Epithelial cell of esophagus (primary cell): ENCODE measurements at places on chromosomes 12 and 14.

GRCh38 chr12:122740351-122740750 lies 9.7 kb upstream of the HCAR1 start:
- DNase-seq, result no peak

DNA sequence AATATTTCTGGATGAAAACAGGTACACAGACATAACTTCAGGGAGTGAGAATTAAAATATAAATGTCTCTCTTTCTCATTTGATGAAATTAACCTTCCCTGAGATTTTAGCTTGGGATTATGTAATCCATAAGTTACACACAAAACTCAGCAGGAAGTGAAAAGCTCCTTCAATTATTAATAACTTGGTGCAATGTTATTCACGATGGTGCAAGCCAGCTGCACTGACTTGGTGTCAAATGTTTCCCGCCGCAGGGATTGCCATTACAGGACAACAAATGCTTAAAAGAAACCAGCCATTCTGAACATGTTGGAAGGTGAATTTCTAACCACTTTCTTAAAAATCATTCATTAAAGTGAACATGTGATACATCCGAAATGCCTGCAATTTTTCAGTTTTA lies 250.4 kb downstream of the FOXN3 start:
- DNase-seq, result no peak

DNA sequence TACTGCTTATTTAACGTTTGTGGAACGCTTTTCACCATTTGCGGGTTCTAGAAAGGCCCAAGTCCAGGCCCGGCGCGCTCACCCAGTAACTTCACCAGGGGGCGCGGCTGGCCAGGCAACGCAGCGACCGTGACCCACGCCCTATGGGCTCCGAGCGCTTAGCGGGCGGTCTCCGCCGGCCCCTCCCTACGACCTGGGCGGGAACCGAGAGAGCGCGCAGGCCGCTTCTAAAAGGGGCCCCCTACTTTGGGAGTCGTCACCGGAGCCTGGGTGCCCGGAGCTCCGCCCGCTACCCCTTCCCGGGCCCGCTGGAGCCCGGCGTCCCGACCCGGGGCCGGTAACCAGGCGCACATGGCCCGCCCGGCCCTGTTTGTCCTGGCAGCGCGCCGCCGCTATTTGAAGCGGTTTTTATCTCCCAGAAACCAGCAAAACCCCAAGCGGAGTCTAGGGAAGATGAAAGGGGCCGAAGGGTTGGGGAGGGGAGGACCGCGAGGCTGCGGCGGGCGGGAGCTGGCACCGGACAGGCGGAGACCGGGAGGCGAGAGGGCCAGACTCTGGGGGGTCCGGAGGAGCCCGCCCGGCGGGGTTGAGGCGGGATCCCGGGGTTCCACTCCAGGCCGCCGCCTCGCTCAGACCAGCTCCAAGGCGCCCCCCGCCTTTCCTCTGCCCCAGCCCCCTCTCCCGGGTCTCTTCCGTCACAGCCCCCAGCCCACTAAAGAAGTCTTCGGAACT lies 3.5 kb upstream of the AAAS start:
- DNase-seq, result peak; percentile 89

GRCh38 chr12:122413516-122414404 lies 8.7 kb downstream of the CLIP1 start:
- DNase-seq, result no peak

DNA sequence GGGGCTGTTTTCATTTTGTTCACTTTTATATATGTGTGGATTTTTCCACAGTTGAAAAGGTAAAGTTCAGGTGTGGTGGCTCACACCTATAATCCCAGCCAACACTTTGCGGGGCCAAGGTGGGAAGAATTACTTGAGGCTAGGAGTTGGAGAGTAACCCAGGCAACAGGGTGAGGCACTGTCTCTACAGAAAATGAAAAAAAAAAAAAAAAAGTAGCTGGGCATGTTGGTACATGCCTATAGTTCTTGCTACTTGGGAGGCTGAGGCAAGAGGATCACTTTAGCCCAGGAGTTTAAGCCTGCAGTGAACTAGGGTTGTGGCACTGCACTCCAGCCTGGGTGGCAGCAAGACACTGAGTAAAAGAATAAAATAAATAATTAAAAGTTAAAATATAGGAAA lies 326.5 kb downstream of the NAV3 start:
- peak; percentile 35 for DNase-seq

GRCh38 chr12:58818546-58818945 lies 101.8 kb downstream of the LRIG3 start:
- peak; percentile 25 for DNase-seq

DNA sequence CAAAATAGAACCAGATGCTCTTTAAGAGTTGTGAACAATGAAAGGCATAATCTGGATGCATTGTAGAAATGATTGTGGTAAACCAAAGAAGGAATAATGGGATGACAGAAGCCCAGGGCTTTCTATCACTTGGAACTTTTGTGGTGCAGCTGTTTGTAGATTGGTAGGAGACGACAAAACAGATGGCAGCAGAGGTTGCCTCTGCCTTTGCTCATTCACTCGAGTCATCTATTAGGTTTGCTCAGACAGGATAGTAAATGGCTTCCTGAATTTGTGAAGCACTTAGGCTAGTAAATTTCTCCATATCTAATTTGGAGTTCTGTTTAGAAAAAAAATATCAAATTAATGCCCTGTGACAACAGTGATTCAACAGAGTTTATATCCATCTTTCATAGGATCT lies 78.4 kb downstream of the FGD4 start:
- no peak for DNase-seq

GRCh38 chr14:88987516-88987915 lies 163.1 kb downstream of the TTC8 start:
- peak; percentile 87 for DNase-seq

GRCh38 chr12:2691345-2692071 lies 103.3 kb upstream of the FKBP4 start:
- peak; percentile 1 for DNase-seq

GRCh38 chr14:105527381-105527825 lies 1.0 kb downstream of the TMEM121 start:
- DNase-seq, result no peak

DNA sequence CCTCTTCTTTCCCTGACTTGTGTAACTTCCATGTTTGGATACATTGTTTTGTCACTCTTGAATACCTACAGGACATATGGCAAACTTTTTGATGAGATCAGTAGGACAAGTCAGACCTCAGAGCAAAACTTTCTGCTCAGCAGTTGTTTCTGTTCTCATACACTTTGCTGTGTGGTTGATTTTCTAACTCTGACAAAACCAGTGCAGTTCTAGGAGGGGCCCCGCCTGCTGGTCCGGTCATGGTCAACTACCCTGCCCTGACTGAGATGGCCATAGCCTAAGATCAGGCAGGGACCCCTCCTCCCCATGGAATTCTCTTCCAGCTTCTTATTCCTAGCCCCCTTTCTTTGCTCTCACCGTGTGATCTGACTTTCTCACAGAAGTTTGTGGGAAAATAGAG lies 92.8 kb downstream of the OTOGL start:
- no peak for DNase-seq

GRCh38 chr12:120902846-120903411 lies 1.2 kb downstream of the SPPL3 start:
- DNase-seq, result no peak

DNA sequence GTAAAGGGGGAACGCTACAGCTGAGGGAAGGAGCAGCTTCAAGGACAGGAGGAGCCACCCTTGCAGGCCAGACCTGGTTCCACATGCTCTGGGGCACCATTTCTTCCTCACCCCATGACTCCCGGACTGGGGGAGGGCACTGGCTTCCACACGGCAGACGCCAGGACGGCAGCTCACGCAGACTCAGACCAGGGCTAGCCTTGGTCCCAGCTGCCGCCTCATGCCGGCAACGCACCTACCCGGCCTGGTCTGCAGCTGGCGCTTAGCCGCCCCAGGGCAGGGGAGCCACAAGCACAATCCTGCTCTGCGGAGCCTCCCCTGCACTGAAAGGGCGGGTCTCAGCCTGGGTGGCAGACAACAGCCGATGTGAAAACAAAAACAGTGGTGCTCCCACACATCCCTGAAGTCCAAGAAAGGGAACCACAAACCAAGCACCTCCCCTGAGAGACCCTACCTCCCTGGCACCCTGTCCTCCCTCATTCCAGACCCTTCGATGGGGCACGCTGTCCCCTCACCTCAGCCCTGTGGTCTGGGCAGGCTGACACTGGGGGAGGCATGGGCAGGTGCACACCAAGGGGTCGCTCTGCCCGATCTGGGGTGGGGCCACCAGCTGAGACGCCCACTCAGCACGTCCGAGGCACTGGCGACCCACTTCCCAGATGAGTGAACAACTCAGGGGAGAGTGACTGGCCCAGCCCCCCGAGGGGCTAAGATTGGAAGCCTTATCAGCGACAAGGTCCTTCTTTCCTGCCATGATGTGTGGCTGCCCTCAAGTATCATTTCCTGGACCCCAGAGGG lies 65.0 kb downstream of the CHGA start:
- no peak for DNase-seq

GRCh38 chr12:55789893-55790292 lies 27.6 kb downstream of the SARNP start:
- no peak for DNase-seq

- no peak for DNase-seq
Measured at GRCh38 chr14:91742621-91743304, 10.9 kb upstream of the CATSPERB start.

DNA sequence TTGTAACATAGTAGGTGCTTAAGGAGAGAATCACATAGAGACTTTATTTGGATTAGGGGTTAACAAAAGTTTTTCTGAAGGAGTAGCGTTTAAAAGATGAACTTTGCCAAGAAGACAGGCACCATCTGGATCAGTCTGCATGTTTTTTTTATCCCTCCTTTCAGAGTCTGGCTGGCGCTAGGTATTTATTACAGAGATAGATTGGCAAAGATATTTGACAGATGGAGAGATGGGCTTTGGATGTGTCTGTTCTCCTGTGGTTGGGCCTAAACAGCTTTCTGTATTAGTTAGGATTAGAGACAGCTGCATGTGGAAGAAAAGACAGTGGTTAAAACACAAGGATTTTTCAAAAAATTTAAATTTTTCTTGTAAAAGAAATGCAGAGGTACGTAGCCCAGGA lies 133.9 kb downstream of the C12orf75 start:
- DNase-seq, result no peak

GRCh38 chr12:58443273-58443980 lies 476.9 kb downstream of the LRIG3 start:
- DNase-seq, result peak; percentile 59

- DNase-seq, result no peak
Measured at GRCh38 chr12:109735051-109735521, 21.5 kb downstream of the FAM222A start.

- peak; percentile 18 for DNase-seq
Measured at GRCh38 chr12:123031171-123031845, 50.8 kb downstream of the ARL6IP4 start.

DNA sequence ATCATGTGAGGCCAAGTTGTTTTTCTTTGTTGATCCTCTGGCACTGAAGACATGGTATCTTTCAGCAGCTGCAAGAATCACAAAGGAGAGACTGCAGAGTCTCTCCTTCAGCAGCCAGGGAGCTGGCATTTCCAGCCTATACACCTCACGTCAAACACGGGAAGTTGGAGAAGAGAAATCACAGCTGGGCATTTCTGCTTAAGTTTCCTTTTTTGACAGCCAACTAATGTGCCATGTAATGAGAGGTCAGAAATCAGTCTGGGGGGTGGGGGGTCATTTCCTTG lies 28.3 kb downstream of the PHLDA1 start:
- no peak for DNase-seq

- DNase-seq, result peak; percentile 98
Measured at GRCh38 chr12:69534389-69534822, 50.9 kb upstream of the CCT2 start.

- DNase-seq, result no peak
Measured at GRCh38 chr12:92070864-92071445, 74.7 kb downstream of the BTG1 start.
